ENCODE measurements at places on chromosomes 11 and 22.

DNA sequence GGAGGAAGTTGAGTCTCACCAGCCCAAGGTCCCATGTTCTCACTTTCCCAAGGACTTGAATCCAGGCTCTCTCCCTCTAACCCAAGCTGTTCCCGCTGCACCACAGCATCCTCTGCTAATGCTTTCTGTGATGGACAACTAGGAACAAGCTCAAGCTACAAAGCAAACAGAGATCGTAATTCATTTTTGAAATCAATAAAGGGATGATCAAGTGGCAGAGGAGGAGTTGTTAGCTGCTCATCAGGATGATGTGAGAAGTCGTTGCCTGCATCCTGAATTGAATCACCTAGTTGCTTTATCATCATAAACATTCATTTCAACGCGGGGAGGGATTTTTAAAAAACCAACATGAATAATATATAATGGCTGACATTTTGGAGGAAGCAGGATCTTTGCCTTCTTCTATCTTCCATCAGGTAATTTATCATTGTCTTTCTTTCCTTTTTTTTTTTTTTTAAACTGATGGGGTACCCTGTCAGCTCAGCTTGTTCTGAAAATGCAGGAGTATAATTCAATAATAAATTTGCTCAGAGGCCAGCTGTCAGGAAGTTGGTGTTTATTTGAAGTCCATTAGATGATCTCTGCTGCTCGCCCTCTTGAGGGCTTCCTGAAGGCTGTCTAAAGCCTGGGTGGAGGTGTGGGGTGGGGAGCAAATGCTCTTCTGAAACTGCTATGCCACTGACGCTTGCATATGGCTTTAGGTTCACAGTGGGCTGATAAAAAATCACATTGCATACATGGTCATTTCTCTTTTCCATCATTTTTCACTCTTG lies 174.4 kb upstream of the NARS2 start:
- DNase-seq, result no peak

DNA sequence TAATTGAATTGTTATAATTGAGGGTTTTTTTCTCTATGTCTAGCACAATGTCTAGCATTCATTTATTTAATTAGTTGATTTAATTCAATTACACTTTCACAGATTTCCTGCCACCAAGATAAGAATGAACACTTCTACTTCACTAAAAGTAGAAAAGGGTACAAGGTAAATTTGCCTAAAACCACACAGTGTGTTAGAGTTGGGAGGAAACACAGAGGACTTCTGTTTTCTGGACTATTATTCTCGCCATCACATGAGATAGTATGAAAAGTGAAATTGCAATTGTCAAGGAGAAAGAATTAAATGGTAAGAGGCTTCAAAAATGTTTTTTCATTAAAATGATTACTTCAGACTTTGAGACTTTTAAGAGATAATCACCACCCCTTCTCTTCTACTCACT lies 109.5 kb downstream of the ETS1 start:
- no peak for DNase-seq

DNA sequence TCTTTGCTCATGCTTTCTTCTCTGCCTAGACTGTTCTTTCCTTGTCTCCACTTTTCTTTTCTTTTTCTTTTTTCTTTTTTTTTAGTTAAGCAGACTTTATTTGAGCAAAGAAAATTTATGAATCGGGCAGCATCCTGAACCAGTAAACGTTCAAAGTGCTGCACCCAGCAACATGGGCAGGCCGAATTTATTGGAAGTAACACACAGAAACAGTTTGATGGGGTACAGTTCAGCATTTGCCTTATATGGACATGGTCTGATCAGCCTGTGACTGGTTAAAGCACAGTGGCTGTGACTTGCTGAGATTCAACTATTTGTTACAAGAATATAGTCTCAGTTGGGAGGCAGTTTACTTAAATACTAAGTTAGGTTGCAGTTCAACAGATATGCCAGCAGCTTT lies 16.0 kb downstream of the CD3E start:
- DNase-seq, result no peak

- DNase-seq, result no peak
Measured at GRCh38 chr11:45609337-45609736, 56.1 kb downstream of the CHST1 start.

DNA sequence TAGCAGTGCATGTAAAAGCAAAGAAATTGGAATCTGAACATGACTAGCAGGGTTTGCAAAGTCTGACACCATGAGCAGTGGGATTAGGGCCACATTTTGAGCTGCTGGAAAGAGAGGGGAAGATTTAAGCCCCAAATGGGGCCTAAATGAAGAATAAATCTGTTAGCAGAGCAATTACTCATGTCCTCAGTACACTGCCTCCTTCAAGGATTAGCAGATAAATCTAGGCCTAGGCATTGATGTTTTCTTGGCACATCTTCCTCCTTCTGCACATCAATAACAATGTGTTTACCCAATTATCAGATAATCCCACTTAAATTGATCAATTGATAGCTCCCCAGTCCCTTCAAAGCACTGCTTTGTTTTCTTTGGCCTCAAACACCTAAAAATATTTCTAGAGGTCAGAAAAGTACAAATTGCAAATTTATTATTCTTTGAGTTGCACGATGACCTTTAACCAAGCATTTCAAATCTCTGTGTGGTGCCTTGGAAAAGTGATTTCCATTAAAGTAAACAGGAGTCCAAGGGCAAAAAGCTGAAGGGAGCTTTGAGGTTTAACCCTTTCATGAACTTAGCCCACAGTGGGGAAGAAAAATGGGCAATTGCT lies 514.7 kb upstream of the CHORDC1 start:
- DNase-seq, result peak; percentile 98

DNA sequence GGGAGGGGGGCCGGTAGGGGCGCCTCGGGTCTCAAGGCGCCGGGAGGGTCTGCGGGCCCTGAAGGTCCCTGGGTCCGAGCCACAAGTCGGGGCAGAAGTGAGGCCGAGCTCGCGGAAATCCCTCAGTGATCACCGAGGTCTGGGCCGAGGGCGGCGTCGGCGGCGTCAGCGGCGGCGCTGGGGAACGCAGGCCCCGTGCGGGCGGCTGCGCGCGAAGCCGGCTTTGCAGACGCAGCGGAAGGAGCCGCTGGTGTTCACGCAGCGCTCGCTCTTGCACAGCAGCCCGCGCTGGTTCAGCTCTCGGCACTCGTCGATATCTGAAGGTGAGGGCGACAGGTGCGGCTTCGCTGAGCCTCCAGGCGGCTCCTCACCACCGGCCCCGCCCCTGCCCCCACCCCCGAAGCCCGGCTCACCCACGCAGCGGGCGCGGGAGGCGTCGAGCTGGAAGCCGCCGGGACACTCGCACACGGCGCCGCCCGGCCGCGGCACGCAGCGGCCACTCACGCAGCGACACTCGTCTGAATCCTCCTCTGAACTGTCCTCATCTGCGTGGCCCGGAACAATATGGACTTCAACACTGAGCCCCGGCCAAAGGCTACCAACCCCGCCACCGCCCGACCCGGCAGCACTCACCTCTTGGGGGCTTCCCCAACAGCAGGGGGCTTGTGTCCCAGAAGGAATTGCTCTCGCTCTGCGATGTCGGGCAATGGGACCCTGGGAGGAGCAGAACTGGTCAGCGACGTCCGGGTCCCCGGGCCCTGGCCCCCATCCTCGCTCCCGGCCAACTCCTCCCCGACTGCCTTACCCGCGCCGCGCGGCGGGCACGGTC lies 14.2 kb downstream of the SCYL1 start:
- no peak for DNase-seq

DNA sequence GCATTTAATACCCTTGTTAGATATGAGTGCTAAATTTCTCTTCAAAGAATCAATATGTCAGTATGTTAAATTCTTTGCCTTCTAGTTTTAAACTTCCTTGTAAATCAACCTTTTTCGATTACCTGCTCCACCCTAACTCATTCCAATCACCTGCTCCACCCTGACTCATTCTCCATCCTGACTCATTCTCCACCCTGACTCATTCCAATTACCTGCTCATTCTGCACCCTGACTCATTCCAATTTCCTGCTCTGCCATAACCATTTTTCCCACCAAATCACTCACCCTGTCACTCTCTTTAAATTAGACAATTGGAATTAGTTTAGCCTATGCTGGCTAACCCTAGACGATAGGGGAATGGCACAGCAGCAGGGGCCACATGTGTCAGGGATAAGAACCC lies 519.5 kb upstream of the LRRC4C start:
- no peak for DNase-seq

DNA sequence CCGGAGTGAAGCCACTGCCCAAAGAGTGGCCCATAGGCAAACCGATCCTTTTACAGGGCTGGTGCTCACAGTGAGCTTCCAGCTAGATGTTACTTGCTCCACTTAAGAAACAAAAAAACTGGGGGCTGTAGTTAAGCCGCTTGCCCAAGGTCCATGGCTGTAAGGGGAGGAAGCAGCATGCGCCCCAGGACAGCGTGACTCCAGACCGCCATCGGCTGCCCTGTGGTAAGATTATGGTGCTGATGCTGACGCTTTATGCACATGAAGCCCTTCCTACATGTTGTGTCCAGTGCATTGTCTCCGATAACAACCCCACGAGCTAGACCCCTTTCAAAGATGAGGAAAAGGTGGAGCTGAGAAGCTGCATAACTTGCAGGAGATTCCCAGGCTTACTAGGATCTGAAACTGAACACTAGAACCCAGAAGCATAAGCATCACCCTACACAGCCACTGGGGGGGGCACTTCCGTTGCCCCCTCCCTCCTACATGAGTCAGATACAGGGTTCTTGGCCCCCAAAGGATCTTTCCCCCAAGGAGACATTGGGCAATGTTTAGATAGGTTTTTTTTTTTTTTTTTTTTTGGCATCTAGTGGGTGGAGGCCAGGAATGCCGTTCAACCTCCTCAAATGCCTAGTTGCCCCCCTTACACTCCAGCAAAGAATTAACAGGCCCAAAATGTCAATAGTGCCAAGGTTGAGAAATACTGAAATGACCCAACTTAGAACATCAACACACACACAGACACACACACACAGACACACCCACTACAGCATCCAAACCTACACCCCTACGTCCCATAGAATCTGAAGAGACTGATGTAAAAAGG lies 53.9 kb downstream of the MN1 start:
- DNase-seq, result peak; percentile 23

GRCh38 chr22:37680191-37680851 lies 4.9 kb downstream of the LGALS1 start:
- DNase-seq, result no peak

DNA sequence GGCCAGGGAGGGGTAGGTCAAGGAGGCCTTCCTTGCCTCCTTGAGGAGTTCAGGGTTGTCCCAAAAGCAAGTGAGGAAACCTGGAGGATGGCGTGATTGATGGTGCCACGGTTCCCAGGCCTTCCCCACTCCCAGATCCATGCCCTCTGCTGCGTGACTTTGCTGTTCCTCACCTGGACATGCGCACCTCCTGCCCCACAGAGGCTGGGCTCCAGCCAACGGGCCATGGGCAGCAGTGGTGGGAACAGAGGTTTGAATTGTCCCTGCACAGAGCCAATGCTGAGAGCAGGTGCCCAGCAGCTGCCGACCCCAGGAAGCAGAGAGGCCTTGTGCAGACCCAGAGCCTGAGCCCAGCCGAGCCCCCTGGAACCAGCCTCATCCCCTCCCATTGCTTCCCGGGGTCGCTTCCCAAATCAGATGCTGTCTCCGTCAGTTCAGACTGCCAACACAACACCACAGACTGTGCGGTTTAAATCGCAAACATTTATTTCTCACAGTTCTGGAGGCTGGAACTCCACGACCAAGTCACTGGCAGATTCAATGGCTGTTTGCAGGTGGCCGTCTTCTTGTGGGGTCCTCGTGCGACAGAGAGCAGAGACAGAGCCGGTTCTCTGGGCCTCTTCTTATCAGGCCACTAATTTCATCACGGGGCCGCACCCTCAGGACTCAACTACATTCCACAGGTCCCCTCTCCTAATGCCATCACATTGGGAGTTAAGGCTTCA lies 6.2 kb upstream of the LINC01488 start:
- DNase-seq, result no peak

Measured in NCI-H82 (cell line).